Gastrocnemius medialis (tissue), 4 donors: ENCODE measurements at places on chromosomes 16 and 17. TPM values are rescaled to one million over a fixed set of nuclear protein-coding genes. Genes with fewer than 3 reads are reported as not detected.

Gene PLLP
- 6.2 TPM for total RNA-seq

Gene ACSM2A
- total RNA-seq, result not detected

Gene NQO1
- total RNA-seq, result 49.9 TPM

Gene COPRS
- 73.9 TPM for total RNA-seq

Gene KCNH6
- not detected for total RNA-seq

Gene HSD17B2
- 0.29 TPM for total RNA-seq

Gene MYH8
- 0.85 TPM for total RNA-seq

Gene SLC6A2
- total RNA-seq, result not detected

Gene ARL6IP1
- 40.5 TPM for total RNA-seq

Gene MON1B
- total RNA-seq, result 13.3 TPM

Gene CCL14
- 9.4 TPM for total RNA-seq

Gene NEURL4
- 21.8 TPM for total RNA-seq

Gene ITGAL
- total RNA-seq, result 0.86 TPM

Gene CMTM2
- not detected for total RNA-seq

Gene TRPV3
- total RNA-seq, result 1.7 TPM
